Urinary bladder (tissue), 4 donors: ENCODE measurements at places on chromosomes 7 and 10. TPM values are rescaled to one million over a fixed set of nuclear protein-coding genes. Genes with fewer than 3 reads are reported as not detected.

- DNase-seq: no peak
Observed at GRCh38 chr10:77806511-77807157, 119.9 kb downstream of the DLG5 start.

Gene CCDC136
- total RNA-seq: 18.4 TPM

DNA sequence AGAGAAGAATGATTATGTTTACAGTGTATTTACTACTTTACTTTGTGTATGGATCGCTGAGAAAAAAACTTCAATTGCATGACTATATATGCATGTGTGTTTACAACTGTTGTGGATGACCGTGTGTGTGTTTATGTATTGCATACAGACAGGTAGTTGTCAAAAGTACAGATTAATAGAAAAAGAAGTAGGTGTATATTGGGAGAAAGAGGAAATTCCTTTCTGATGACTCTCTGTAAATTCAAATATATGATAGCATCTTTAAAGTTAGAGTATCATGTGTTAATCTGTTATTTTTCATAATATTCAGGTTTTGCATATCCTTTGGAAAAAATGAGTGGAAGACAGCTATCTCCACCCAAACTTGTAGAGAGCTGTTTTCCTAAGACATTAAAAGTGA is 160.4 kb upstream of the AGR3 start:
- DNase-seq: no peak

GRCh38 chr10:130392031-130392430 is 255.8 kb downstream of the GLRX3 start:
- DNase-seq: no peak

Gene JMJD1C
- total RNA-seq: 273 TPM

GRCh38 chr10:71219918-71220688 is 7.7 kb downstream of the UNC5B start:
- DNase-seq: no peak

DNA sequence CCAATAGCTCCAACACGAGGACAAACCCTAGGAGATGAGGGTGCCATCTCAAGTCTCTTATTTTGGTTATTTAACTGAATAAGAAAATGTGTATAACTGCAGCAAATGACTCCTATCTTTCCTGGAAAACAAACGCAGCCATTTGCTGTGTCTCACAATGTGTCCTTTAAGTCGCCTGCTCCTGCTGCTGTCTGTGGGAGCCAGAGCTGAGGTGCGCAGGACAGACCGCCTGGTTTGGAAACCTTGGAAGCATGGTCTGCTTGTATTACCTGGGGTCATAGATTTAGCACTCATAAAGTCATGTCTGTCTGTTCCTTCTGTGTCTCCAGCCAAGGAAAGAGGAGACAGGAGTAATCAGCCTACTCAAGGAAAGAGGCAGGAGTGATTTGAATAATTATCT is 760.2 kb downstream of the GRID1 start:
- no peak for DNase-seq

GRCh38 chr7:41010418-41010817 is 692.5 kb downstream of the INHBA start:
- no peak for DNase-seq

Gene H2BK1
- not detected for total RNA-seq

- DNase-seq: no peak
Observed at GRCh38 chr7:149854611-149855360, 16.6 kb downstream of the ZNF862 start.

DNA sequence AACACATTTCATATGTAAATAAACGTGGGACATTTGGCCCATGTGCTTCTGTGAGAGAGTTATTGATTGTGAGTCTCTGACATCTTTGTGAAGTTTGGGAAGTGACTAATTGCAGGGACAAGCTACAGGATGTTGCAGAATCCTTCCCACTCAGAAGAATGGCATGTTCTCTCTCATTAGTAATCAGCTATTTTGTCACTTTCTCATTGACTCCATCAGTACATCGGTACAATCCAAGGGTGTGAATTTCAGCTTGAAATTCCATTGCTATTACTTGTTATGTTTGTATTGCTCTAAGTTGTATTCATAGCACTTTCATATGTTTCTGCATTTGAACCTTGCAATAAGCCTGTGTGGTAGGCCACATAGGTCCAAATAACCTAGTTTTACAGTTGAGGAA is 100.0 kb upstream of the KCNMA1 start:
- DNase-seq: no peak

GRCh38 chr10:131653140-131653539 is 247.7 kb upstream of the PPP2R2D start:
- no peak for DNase-seq

- no peak for DNase-seq
Observed at GRCh38 chr7:134632937-134633540, 13.6 kb upstream of the BPGM start.

GRCh38 chr7:136883046-136883445 is 14.6 kb downstream of the CHRM2 start:
- DNase-seq: no peak

DNA sequence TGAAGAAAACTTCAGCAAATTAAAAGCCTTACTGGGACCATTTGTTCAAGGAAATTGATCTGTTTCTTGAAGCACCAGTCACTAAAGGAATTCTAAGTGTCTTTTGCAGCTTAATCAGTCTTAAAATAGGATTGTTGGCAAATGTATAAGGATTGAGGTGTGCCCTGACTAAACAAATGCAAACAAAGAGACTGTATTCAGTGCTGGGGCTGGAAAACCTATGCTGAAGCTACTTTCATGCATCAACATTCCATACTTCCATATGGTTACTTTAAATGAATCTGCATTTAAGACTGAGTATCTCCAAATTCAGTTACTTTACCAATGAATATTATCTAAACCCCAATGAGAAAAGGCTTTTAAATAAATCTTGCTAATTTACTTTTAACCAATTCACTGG is 183.3 kb downstream of the ELAPOR2 start:
- no peak for DNase-seq

DNA sequence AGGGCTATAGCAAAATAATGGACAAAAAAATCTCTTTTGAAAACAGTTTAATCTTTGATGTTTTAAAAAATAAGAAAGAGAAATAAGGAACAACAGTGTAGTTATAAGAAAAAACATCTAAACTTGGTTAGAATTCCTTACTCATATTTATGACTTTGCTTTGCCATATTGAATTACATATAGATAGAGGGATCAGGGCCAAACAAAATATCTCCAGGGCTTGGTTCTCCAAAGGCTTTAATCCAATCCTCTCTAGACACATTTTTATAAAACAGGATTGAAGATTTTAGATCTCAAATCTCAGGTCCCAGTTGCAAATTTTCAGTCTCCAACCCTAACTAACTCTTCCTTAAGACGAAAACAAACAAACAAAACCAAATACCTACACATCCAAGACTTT is 72.6 kb upstream of the RHOBTB1 start:
- no peak for DNase-seq
